ENCODE measurements at places on chromosomes 5 and 9.

DNA sequence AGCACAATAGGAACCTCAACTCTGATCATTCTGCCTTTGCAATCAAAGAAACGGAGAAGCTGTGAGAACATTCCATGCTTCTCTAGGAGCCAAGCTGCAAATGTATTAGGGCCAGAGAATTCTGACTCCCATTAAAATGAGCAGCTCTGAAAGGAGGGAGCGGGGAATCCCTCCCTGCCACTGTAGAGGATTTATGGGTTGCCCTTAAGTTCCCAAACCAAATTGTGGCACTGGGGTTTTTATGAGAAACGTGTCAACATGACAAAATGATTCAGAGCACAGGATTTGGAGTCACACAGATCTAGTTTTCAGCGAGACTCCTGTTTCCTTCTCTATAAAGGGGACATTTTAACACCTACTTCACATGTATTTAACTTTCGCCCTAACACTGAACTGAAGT is 1.8 kb downstream of the IL6ST start:
- peak; percentile 55 for DNase-seq

- DNase-seq: no peak
Observed at GRCh38 chr9:131323629-131324028, 34.1 kb downstream of the PLPP7 start.

DNA sequence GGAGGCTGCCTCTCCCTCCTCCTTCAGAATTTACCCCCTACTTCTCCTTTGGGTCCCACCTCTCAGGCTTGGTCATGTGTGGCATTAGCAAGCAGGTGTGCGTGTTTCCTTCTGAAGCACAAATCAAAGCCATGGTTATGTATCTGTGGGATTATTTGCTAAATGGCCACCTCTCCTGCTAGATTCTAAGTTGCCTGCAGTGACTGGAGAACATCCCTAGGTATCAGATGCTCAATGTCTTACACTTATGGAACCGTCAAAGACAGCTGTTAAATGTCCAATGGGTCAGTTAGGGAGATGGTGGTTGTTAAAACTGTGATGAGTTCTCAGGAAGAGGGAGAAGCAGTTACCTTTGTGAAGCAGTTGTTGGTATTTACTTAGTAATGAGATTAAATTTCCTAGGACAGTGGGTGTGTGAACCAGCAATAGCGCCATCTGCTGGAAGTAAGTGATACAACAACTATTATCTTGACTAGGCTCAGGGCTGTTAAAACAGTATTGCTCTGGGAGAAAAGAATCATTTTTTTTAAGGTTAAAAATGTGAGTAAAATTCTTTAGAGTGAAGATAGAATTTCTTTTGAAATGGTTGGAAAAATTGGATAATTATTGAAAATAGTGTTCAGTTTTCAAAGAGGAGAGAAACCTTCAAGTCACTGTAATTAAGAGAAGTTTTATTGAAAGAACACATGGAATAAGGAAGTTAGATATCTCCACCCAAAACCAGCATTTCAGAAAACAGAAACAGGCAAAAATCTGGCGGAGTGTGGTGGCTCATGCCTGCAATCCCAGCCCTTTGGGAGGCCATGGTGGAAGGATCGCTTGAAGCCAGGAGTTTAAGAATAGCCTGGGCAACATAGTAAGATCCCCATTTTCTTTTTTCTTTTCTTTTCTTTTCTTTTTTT is 71.3 kb downstream of the TMC1 start:
- peak; percentile 76 for DNase-seq

- no peak for DNase-seq
Observed at GRCh38 chr9:114936581-114936980, 6.2 kb upstream of the TNFSF8 start.

- DNase-seq: no peak
Observed at GRCh38 chr9:94199776-94200175, 59.3 kb upstream of the ZNF169 start.

DNA sequence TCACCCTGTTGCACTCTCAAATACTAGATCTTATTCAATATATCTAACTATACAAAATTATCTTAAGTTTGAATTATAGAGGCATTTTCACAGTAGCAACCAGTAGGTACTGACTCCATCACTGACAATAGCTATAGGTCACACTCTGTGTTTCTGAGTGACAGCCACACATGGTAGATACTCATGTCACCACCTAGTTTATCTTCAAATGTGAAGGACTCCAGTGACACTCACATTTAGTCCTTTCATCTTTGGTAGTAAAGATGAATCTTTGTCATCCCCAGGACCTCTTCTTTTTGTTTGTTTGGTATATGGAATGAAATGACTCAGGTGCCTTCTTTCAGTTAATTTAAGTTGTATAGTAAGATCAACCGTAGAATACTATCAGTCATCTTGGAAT is 102.5 kb upstream of the DHFR start:
- no peak for DNase-seq

Measured in renal cortical epithelial cell (primary cell).